ENCODE measurements at places on chromosomes 16 and 17.

GRCh38 chr17:15479703-15480102, 12.3 kb upstream of the CDRT4 start:
- H3K4me1 ChIP-seq: no peaks in the 10 kb centered on the region
- H3K36me3 ChIP-seq: peaks cover 2% of the 10 kb centered on the region
- no peak for DNase-seq

DNA sequence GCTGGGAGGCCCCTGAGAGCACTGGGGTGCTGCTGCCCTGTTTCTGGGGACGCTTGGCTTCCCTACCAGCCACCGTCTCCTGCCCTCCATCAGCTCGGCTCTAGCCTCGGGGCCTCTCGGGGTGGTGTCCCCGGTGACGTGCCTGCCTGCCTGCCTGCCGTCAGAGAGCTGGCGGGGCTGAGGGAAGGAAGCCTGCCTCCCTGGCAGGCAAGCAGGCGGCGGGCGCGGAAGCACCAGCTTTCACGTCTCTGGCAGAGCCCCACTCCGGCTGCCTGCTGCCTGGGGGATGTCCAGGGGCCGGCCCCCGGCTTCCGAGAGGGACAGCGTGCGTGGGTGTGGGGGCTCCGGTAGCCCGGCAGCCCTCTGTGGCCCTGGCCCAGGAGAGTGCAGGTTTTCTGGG, 9.3 kb downstream of the CENPX start:
- no peaks in the 10 kb centered on the region for H3K4me1 ChIP-seq
- no peak overlapping the region for H3K27ac ChIP-seq
- no peaks in the 10 kb centered on the region for H3K27me3 ChIP-seq

DNA sequence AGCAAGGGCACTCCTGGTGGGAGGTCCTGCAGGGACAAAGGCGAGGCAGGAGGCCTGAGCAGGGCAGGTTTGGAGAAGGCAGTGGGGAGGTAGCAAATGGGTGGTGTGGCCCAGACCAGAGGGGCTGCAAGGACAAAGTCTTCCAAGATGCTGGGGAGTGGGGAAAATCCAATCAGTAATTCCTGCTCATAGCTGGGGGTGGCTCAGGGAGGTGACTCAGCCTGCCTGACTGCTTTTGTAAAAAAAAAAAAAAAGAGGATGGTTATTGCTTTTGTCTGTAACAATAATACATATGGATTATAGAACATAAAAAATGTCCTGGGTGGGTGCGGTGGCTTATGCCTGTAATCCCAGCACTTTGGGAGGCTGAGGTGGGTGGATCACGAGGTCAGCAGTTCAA, 5.2 kb downstream of the IL34 start:
- DNase-seq: no peak
- H3K27ac ChIP-seq: no peak overlapping the region
- no peaks in the 10 kb centered on the region for H3K27me3 ChIP-seq

- peaks cover 69% of the 10 kb centered on the region for H3K4me1 ChIP-seq
- peak overlapping the region; percentile 87 for H3K27ac ChIP-seq
- DNase-seq: no peak
- peak overlapping the region; percentile 66 for H3K4me3 ChIP-seq
Measured at GRCh38 chr16:82454566-82454965, 172.2 kb upstream of the CDH13 start.

- no peak overlapping the region for H3K4me3 ChIP-seq
- no peaks in the 10 kb centered on the region for H3K4me1 ChIP-seq
- H3K36me3 ChIP-seq: no peaks in the 10 kb centered on the region
- no peak for DNase-seq
Measured at GRCh38 chr16:9837481-9837880, 344.7 kb downstream of the GRIN2A start.

GRCh38 chr17:8420041-8420934, 15.4 kb upstream of the NDEL1 start:
- no peak overlapping the region for H3K27ac ChIP-seq
- no peak overlapping the region for H3K4me3 ChIP-seq
- peaks cover 97% of the 10 kb centered on the region for H3K27me3 ChIP-seq
- H3K36me3 ChIP-seq: no peaks in the 10 kb centered on the region
- no peaks in the 10 kb centered on the region for H3K4me1 ChIP-seq

DNA sequence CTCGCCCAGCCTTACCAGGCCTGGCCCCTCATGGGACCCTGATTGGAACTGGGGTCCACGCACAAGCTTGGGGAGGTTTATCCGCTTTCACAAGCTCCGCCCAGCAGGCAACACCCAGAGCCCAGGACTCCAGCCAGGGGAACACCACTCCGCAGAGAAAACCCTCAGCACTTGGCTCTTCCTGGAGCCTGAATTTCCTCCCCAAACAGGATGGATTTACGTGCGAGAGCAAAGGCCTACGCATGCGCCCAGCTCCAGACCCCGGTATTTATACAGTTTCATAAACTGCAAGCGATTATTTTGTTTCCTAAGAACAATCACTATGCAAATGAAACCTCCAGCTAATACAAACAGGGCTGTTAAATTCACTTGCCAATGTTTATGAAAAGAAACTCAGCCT, 22.8 kb downstream of the ZNF423 start:
- peaks cover 3% of the 10 kb centered on the region for H3K36me3 ChIP-seq
- no peak overlapping the region for H3K4me3 ChIP-seq
- no peaks in the 10 kb centered on the region for H3K4me1 ChIP-seq
- H3K27ac ChIP-seq: no peak overlapping the region
- peaks cover 53% of the 10 kb centered on the region for H3K27me3 ChIP-seq
- no peak for DNase-seq

DNA sequence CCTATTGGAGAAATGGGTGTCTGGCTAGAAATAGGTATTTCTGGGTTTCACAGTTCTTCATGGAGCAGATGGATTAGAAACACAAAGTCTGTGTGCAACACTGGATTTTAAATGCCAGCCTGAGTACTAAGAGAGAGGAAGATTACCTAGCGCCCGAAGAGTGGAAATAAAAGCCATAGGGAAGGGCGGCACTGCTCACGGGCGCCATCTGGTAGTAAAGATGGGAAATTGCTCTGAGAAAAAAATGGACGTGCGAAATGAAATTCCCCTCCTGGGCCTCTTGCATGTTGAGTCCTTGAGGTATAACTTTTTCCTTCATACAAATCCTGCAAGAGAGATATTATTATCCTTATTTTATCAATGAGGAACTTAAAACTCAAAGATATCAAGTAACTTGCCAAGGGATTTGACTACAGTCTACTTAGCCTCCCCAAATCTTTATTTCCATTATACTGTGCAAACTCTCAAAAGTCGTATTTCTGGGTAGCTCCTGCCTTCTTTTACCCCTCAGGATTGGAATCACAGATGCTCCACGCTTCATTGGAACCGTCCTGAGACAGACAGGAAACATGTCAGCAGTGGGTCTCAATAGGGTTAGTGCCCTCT, 72.8 kb downstream of the MMD start:
- no peak overlapping the region for H3K27ac ChIP-seq
- H3K36me3 ChIP-seq: no peaks in the 10 kb centered on the region

- no peaks in the 10 kb centered on the region for H3K4me1 ChIP-seq
- no peaks in the 10 kb centered on the region for H3K36me3 ChIP-seq
- DNase-seq: no peak
- H3K27me3 ChIP-seq: peaks cover 23% of the 10 kb centered on the region
- no peak overlapping the region for H3K4me3 ChIP-seq
- H3K27ac ChIP-seq: no peak overlapping the region
Measured at GRCh38 chr16:19227643-19228042, 57.9 kb upstream of the CLEC19A start.

GRCh38 chr17:8310601-8311123, 621 bp downstream of the ARHGEF15 start:
- H3K4me3 ChIP-seq: no peak overlapping the region
- H3K27ac ChIP-seq: no peak overlapping the region
- no peak for DNase-seq
- H3K27me3 ChIP-seq: peaks cover 56% of the 10 kb centered on the region
- H3K36me3 ChIP-seq: peaks cover 2% of the 10 kb centered on the region
- no peaks in the 10 kb centered on the region for H3K4me1 ChIP-seq

DNA sequence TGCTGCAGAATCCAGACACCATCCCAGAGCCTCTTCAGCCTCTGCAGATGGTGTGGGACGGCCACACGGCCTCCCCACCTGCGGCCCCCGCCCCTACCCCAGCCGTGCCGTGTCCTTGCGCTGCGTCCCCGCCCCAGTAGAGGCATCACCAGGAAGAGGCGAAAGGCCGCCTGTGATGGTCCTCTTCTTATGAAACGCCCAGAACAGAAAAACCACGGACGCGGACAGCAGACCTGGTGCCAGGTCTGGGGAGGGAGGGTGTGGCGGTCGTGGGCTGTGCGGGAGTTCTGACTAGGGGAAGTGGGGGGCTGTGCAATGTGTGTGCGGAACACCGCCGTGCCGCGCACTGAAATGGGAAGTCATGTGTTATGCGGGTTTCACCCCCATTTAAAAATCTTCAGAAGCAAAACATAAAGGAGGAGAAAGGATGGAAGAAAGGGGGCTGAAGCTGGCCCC, 25.5 kb downstream of the ACSF3 start:
- no peak for DNase-seq
- H3K4me3 ChIP-seq: no peak overlapping the region
- no peak overlapping the region for H3K27ac ChIP-seq
- peaks cover 28% of the 10 kb centered on the region for H3K4me1 ChIP-seq
- no peaks in the 10 kb centered on the region for H3K27me3 ChIP-seq

- peak overlapping the region; percentile 97 for H3K27ac ChIP-seq
- H3K4me3 ChIP-seq: peak overlapping the region; percentile 88
- no peaks in the 10 kb centered on the region for H3K27me3 ChIP-seq
- DNase-seq: peak; percentile 53
Measured at GRCh38 chr17:35486920-35487732, 38.6 kb upstream of the SLFN13 start.

DNA sequence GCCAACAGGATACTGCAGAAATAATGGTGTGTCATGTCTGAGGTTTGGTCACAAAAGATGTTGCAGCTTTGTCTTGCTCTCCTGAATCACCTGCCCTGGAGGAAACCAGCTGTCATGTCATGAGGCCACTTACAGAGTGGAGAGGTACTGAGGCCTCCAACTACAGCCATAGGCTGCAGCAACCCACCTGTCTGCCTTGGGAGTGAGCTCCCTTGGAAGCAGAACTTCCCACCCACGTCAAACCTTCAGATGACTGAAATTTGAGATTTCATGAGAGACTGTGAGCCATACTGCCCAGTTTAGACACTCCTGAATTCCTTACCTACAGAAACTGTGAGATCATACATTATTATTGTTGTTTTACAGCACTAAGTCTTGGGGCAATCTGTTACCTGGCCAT, 475.9 kb downstream of the HS3ST3B1 start:
- H3K4me3 ChIP-seq: no peak overlapping the region
- H3K27me3 ChIP-seq: peaks cover 70% of the 10 kb centered on the region
- no peaks in the 10 kb centered on the region for H3K36me3 ChIP-seq

GRCh38 chr16:51734220-51734619, 583.1 kb upstream of the SALL1 start:
- no peak overlapping the region for H3K27ac ChIP-seq
- H3K4me3 ChIP-seq: no peak overlapping the region
- no peaks in the 10 kb centered on the region for H3K4me1 ChIP-seq
- H3K36me3 ChIP-seq: no peaks in the 10 kb centered on the region

DNA sequence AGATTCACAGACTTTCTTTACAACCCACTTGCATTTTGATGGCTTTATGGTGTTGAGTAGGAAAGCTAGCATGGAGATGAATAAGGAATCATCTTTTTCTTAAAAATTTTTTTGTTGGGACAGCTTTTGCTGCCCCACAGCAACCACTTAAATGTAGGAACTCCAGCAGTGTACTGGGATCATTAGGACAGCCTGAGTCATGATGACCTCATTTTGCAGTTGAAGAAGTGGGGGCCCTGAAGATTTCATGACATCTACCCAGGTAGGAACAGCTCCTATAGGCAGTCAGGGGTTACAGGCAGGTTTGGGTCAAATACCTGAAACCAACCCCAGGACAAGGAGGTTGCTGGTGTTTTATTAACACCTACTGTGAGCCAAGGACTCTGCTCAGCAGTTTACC, 2.1 kb downstream of the METTL22 start:
- H3K27ac ChIP-seq: no peak overlapping the region
- peaks cover 9% of the 10 kb centered on the region for H3K27me3 ChIP-seq
- H3K4me1 ChIP-seq: peaks cover 23% of the 10 kb centered on the region

- H3K27ac ChIP-seq: no peak overlapping the region
- H3K4me1 ChIP-seq: no peaks in the 10 kb centered on the region
- peaks cover 19% of the 10 kb centered on the region for H3K27me3 ChIP-seq
Measured at GRCh38 chr17:19338031-19338990, 24.2 kb downstream of the B9D1 start.

DNA sequence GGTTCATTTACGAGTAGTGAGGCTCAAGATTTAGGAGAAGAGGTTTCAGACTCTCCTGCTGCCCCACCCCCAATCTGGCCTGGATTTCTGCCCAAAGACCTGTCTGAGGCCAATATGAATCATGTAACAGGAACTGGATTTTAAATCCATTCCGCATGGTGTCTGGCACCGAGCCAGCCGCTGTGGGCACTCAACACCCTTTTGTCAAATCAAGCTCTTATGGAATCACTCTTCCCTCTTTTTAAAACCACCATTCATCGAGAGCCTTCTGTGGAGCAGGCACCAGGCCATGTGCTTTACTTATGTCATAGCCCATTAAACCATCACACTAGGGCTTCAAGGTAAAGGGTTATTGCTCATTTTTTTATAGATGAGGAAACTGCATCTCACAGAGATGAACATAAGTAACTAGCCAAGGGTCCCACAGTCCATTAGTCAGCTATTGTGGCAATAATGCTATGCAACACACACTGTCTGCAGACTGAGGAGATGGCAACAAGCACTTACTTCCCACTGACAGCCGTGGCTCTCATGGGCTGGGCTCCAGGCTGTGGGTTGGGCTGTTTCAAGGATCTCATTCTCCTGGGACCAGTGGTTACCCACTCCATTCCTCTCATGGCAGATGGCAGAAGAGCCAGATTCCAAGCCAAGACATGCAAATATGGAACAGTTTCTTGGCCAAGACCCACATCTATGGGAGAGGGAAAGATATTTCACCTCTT, 93.6 kb downstream of the WSCD1 start:
- H3K27ac ChIP-seq: no peak overlapping the region
- peaks cover 68% of the 10 kb centered on the region for H3K27me3 ChIP-seq
- no peaks in the 10 kb centered on the region for H3K36me3 ChIP-seq

DNA sequence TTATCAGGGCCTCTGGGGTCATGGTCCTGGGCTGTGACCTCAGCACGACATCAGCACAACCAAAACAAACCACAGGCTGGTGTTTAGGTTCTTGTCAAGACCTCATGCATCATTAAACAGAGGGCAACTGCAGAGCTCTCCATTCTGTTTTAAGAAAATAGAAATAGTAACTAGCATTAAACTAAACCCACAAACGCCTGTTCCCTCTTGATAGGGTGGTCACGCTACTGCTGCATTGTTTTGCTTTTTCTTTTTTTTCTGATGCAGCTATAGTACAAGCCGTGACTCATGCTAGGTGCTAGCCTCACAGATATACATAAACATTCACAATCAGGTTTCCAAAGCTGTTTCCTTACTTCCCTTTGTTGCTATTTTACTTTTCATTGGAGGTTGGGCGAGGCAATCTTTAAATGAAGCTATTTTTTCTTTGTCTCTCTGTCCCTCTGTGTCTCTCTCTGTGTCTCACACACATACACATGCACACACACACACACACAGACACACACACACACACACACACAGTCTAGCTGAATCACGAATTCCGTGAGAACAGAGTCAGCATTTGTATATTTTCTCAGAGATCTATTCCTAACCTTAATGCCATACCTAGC, 310.3 kb downstream of the CDH13 start:
- peaks cover 21% of the 10 kb centered on the region for H3K4me1 ChIP-seq
- H3K27me3 ChIP-seq: peaks cover 44% of the 10 kb centered on the region
- no peaks in the 10 kb centered on the region for H3K36me3 ChIP-seq
- H3K4me3 ChIP-seq: no peak overlapping the region
- no peak overlapping the region for H3K27ac ChIP-seq
